ENCODE measurements at places on chromosomes 2 and 18. TPM values are rescaled to one million over a fixed set of nuclear protein-coding genes. Genes with fewer than 3 reads are reported as not detected.

RIT2 gene
- total RNA-seq = not detected

IL1F10 gene
- not detected for total RNA-seq

ADAM23 gene
- total RNA-seq = 8.5 TPM

SCN9A gene
- total RNA-seq = 2.8 TPM

IL18R1 gene
- 1.0 TPM for total RNA-seq

FKBP1B gene
- 9.8 TPM for total RNA-seq

KIF1A gene
- 0.81 TPM for total RNA-seq

IL37 gene
- total RNA-seq = not detected

EIF5B gene
- 59.5 TPM for total RNA-seq

RNF181 gene
- 186 TPM for total RNA-seq

GPBAR1 gene
- total RNA-seq = 0.15 TPM

DYNAP gene
- total RNA-seq = not detected

LYG2 gene
- not detected for total RNA-seq

DCDC2C gene
- total RNA-seq = 0.55 TPM

NYAP2 gene
- total RNA-seq = not detected

ACADL gene
- total RNA-seq = not detected

TMEFF2 gene
- 0.31 TPM for total RNA-seq

AGXT gene
- total RNA-seq = not detected

MAP2 gene
- 0.82 TPM for total RNA-seq

METTL8 gene
- total RNA-seq = 27.2 TPM

CD8B gene
- not detected for total RNA-seq

GAL3ST2 gene
- 0.34 TPM for total RNA-seq

NOL4 gene
- total RNA-seq = not detected

HES6 gene
- total RNA-seq = 14.7 TPM

EVX2 gene
- not detected for total RNA-seq

SPHKAP gene
- not detected for total RNA-seq

GLI2 gene
- 24.1 TPM for total RNA-seq

CNDP1 gene
- not detected for total RNA-seq

MATN3 gene
- total RNA-seq = 13.5 TPM

SLC5A7 gene
- not detected for total RNA-seq

SFT2D3 gene
- total RNA-seq = 6.9 TPM

VSNL1 gene
- not detected for total RNA-seq

SLC19A3 gene
- 2.4 TPM for total RNA-seq

CDK15 gene
- not detected for total RNA-seq
